ENCODE measurements at places on chromosomes 6 and 20. TPM values are rescaled to one million over a fixed set of nuclear protein-coding genes. Genes with fewer than 3 reads are reported as not detected.
A peak's percentile ranks its signal among the peaks of the same experiment; 100 is the strongest.

DNA sequence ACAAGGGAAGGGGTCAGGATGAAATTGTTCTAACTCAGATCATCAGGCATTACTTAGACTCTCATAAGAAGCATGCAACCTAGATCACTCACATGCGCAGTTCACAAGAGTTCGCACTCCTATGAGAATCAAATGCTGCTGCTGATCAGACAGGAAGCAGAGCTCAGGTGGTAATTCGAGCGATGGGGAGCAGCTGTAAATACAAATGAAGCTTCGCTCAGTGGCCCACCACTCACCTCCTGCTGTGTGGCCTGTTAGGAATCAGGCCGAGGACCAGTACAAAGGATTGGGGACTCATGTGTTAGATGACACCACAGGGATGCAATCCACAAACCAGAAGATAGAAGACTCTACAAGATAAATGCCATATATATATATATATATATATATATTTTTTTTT is 31.5 kb upstream of the TOP1 start:
- no peak for DNase-seq

DNA sequence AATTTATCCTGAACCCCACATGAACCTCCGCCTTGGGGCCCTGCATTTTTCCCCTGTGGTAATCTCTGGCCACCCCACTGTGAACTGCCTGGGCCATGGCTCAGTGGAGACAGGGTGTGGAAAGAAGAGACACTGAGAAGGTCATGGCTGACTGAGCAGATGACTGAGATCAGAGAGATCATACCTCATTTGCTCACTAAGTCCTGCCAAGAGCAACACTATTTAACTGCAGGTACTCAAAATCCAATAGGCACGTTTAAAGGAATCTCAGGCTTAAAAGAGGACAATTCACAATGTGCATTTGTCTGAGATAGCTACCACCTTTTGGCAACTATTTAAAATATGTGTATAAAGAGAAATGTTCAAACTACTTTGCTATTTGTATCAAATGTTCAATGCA is 305.0 kb downstream of the GMDS start:
- no peak for DNase-seq

DNA sequence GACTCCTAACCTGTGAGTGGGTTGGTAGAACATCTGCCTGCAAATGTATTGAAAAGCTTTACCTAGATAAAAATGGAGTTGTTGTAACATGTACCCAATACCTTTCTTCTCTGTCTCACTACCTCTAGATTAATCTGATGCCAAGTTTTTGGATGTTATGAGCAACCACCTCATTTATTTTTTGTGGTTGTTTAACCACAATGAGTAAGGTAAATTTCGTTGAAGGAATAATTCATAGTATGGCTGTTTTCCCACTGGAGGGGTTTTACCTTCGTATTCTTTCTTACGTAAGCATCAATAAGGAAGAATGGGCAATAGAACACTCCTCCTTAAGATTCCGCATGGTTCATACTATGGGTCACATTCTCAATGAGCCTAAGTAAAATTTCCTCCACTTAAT is 165.4 kb downstream of the CDH26 start:
- no peak for DNase-seq

GRCh38 chr6:45116714-45117410 is 211.3 kb upstream of the RUNX2 start:
- no peak for DNase-seq

- DNase-seq: no peak
Observed at GRCh38 chr6:9138936-9139335, 703.6 kb upstream of the SLC35B3 start.

GRCh38 chr6:152984513-152984872 is 1.7 kb upstream of the FBXO5 start:
- DNase-seq: no peak

DNA sequence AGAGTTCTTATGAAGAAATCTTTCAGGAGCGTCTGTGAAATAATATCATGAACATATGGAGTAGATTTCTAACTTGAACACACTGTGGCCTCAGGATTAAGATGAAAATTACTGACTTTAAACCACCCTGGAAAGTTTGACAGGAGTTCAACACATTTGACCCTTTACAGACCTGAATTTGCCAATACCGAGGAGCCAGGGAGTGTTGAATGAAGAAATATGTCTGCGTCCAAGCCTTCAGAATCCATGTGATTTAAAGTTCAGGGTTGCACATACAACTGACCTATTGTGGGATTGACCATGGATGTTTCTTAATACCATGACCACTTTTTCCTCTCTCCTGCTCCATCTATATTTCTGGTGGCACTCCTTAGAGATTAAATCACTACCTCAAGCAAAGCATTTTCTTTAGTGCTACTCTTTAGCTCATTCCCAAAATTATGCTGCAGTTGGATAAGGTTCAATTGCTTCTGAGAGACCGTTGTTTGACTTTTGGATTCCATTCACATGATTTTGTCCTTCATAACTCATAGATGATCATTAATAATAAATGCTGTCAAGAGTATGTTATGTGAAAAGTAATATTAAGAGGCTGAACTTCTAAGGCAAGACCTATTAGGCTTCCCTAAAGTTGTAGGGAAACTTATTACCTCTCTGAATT is 57.4 kb downstream of the PRL start:
- DNase-seq: no peak

GRCh38 chr6:354631-355280 is 36.8 kb upstream of the IRF4 start:
- DNase-seq: no peak

GRCh38 chr6:5638666-5639065 is 368.1 kb downstream of the NRN1 start:
- DNase-seq: no peak

GRCh38 chr6:90231798-90232197 is 64.8 kb downstream of the BACH2 start:
- DNase-seq: no peak

GRCh38 chr6:168609914-168610490 is 169.0 kb downstream of the SMOC2 start:
- DNase-seq: no peak

- DNase-seq: peak; percentile 69
Observed at GRCh38 chr20:36461600-36462439, 79.5 kb upstream of the MYL9 start.

DNA sequence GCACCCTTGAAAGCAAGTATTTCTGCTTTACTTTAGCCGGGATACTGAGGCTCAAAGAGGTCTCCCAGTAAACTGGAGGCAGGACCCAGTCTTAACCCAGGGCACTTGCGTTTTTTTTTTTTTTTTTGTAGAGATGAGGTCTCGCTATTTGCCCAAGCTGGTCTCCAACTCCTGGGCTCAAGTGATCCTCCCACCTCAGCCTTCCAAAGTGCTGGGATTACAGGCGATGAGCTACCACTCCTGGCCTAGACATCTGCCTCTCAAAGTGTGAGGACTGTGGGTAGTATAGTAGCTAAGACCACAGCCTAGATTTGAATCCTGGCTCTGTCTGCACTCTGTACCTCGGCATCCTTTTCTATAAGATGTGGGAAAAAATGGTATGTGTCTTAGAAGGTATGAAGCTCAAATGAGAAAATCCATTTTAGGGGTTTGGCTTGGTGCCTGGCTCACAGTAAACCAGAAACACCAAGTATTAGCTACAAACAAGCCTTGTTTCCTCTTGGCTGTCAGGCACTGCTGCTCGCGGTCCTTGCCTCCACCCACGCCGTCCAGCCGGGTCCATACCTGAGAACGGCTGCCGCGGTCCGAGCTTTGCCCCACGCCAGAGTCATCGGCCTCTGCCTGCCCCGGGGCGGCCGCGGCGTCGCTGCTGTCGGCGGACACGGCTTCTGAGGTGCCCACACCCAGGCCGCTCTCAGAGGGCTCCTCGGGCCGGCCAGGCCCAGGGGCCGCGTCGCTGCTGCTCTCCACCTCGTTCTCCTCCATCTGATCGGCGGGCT is 1.2 kb downstream of the ZNF335 start:
- peak; percentile 59 for DNase-seq

DNA sequence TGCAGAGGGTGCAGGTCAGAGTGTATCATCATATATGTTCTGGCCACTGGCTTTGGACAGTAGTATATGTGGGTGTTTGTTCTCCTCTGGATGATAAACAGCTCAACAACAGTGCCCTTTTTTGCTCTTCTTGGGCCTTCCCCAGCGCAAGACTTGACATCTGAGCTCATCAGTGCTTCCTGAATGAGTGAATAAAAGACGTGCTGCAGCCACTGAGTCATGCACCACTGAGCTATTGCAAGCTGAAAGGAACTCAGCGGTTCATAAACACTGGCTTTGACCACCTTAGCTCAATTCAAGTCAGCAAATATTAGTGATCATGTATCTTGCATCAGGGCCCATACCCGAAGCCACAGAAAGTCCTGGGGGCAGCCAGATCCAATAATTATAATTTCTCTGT is 105.3 kb upstream of the KCNG1 start:
- DNase-seq: no peak

The SLC22A2 gene
- not detected for total RNA-seq

The ETV7 gene
- 0.13 TPM for total RNA-seq

The TMEM74B gene
- 1.2 TPM for total RNA-seq

The C6orf15 gene
- total RNA-seq: not detected

The C6orf52 gene
- 2.2 TPM for total RNA-seq

The TOX2 gene
- total RNA-seq: 3.5 TPM

The TRIM31 gene
- total RNA-seq: not detected
